Osteoblast (primary cell): ENCODE measurements at places on chromosomes 11 and 22. TPM values are rescaled to one million over a fixed set of nuclear protein-coding genes. Genes with fewer than 3 reads are reported as not detected.

DNA sequence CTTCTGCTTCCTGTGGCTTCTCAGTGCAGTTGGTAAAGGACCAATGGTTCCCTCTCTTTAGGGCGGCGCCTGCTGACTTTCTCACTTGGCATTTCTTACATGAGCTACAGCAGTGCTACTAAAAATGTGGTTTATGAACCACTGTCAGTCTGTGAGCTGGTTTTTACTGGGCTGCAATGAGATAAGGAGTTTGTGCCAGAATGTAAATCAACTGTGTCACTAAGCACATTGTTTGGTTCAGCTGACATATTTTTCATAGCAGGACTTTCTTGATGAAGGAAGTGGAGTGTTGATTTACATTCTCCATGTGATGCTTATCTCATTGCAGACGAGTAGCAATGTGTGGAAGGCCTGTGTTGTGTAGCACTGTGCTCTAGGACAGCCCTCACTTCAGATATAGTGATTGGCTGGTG lies 463.3 kb downstream of the SOX6 start:
- peaks cover 48% of the 10 kb centered on the region for H3K4me1 ChIP-seq
- H3K27me3 ChIP-seq: no peaks in the 10 kb centered on the region
- H3K36me3 ChIP-seq: no peaks in the 10 kb centered on the region
- no peak for DNase-seq
- H3K4me3 ChIP-seq: no peak overlapping the region

- peaks cover 36% of the 10 kb centered on the region for H3K4me1 ChIP-seq
- no peaks in the 10 kb centered on the region for H3K27me3 ChIP-seq
- H3K36me3 ChIP-seq: no peaks in the 10 kb centered on the region
- H3K4me3 ChIP-seq: no peak overlapping the region
These were observed 682.1 kb downstream of the KCNA4 start for GRCh38 chr11:29334776-29335130.

DNA sequence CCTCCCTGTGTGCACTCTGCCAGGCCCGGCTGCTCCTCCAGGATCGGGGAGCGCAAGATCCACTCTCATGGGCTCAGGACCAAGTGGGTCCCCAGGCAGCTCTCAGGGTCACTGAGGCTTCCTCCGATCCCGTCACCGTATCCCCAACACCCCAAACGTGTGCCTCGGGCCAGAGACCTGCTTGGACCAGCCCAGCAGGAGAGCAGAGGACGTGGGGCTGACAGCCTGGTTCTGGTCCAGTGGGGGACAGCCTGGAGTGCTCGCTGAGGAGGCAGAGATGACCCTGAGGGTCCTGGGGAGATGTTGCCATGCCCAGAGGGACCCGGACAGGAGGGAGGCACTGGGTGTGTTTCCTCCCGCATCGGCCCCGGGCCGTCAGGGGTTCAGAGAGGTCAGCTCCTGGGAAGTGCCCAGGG lies 1402.6 kb downstream of the BRD1 start:
- H3K36me3 ChIP-seq: no peaks in the 10 kb centered on the region
- no peak overlapping the region for H3K27ac ChIP-seq
- peaks cover 4% of the 10 kb centered on the region for H3K4me1 ChIP-seq
- peak; percentile 53 for DNase-seq
- no peak overlapping the region for H3K4me3 ChIP-seq

GRCh38 chr11:134624166-134624920 lies 212.3 kb upstream of the B3GAT1 start:
- no peak for DNase-seq
- no peak overlapping the region for H3K4me3 ChIP-seq
- no peak overlapping the region for H3K27ac ChIP-seq
- H3K36me3 ChIP-seq: no peaks in the 10 kb centered on the region

DNA sequence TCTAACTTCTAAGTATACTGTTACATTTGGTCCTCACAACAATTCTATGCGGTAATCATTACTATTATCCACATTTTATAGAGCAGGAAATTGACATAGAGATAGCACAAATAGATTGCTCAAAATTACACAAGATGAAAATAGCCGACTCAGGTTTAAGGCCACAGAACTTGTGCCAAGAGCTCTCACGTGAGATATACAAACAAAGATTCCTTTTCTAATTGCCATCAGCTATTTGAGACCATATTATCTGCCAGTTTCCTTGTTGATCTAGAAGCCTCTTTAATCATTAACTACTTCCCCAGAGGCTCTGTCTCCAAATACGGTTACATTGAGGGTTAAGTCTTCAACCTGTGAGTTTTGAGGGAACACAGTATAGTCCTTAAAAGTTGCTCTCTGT lies 61.0 kb upstream of the GLYATL1B start:
- no peak overlapping the region for H3K4me3 ChIP-seq
- H3K4me1 ChIP-seq: no peaks in the 10 kb centered on the region
- no peak overlapping the region for H3K27ac ChIP-seq
- H3K27me3 ChIP-seq: no peaks in the 10 kb centered on the region
- no peak for DNase-seq

DNA sequence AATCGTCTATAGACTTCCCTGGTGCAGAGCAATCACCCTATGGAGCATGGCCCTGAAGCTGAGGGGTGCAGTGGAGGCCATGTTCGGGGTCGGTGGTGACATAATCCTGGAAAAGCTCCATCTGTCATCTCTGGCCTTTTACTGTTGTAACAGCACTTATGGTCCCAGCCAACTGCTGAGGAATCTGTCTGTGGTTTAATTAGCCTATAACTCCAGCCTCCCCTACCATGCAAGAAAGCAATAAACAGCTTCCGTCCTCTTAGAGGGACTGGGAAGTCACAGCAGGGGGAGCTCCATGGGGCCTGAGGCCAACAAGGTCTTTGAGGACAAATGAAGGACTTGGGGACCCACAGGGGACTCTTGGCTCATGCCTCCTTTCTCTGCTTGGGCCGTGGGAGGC lies 159.1 kb upstream of the NECTIN1 start:
- no peaks in the 10 kb centered on the region for H3K36me3 ChIP-seq
- no peak for DNase-seq
- H3K27ac ChIP-seq: no peak overlapping the region
- H3K4me3 ChIP-seq: no peak overlapping the region
- no peaks in the 10 kb centered on the region for H3K27me3 ChIP-seq

GRCh38 chr22:44326491-44326885 lies 13.7 kb upstream of the SHISAL1 start:
- H3K36me3 ChIP-seq: no peaks in the 10 kb centered on the region
- H3K27ac ChIP-seq: peak overlapping the region; percentile 97

GRCh38 chr11:17765356-17766072 lies 30.9 kb downstream of the KCNC1 start:
- no peak overlapping the region for H3K4me3 ChIP-seq
- no peaks in the 10 kb centered on the region for H3K4me1 ChIP-seq
- peak; percentile 61 for DNase-seq
- H3K36me3 ChIP-seq: no peaks in the 10 kb centered on the region
- H3K27me3 ChIP-seq: peaks cover 8% of the 10 kb centered on the region

DNA sequence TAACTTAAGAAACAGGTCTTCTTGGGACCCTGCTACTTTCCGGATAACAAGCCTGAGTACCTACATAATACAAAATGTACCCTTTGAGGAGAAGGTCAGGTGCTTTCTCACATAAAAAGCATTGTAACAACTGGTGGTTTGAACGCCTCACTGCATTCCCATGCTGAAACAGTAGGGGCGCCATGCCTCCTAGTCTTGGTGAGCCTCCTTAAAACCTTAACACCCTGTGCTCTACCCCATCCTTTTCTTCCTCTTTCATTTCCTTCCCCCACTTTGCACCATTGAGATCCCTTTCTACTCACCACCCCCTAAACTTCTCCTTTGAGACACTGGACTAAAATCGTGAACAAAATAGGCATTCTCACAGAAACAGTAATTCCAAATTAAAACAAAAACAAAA lies 729.3 kb downstream of the NTM start:
- H3K27ac ChIP-seq: no peak overlapping the region
- no peak overlapping the region for H3K4me3 ChIP-seq
- DNase-seq: no peak

- H3K4me1 ChIP-seq: peaks cover 54% of the 10 kb centered on the region
- H3K36me3 ChIP-seq: peaks cover 50% of the 10 kb centered on the region
- no peaks in the 10 kb centered on the region for H3K27me3 ChIP-seq
- H3K27ac ChIP-seq: no peak overlapping the region
- no peak overlapping the region for H3K4me3 ChIP-seq
- DNase-seq: no peak
These were observed 32.2 kb upstream of the APOA1 start for GRCh38 chr11:116869610-116870009.

DNA sequence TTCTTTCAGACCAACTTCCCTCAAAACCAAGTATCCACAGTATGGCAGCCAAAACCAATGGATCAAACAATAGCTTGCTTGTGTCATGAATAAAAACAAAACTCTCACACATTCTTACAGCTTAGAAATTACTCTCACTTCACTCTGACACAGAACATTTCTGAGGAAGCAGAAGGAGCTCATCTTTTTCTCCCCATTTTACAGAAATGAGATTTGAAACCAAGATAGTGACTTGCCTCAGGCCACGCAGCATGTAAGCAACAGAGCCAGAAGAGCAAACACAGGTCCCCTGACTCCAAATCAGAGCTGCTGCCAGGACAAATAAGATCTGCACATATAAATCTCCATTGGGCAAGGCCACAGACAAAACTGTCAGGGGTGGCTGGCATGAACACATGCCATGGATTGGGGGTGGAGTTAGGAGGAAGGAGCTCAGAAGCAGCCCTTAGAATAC lies 64.8 kb downstream of the RAB30 start:
- peaks cover 20% of the 10 kb centered on the region for H3K4me1 ChIP-seq
- no peak overlapping the region for H3K4me3 ChIP-seq
- H3K36me3 ChIP-seq: no peaks in the 10 kb centered on the region
- H3K27me3 ChIP-seq: no peaks in the 10 kb centered on the region
- peak; percentile 56 for DNase-seq

DNA sequence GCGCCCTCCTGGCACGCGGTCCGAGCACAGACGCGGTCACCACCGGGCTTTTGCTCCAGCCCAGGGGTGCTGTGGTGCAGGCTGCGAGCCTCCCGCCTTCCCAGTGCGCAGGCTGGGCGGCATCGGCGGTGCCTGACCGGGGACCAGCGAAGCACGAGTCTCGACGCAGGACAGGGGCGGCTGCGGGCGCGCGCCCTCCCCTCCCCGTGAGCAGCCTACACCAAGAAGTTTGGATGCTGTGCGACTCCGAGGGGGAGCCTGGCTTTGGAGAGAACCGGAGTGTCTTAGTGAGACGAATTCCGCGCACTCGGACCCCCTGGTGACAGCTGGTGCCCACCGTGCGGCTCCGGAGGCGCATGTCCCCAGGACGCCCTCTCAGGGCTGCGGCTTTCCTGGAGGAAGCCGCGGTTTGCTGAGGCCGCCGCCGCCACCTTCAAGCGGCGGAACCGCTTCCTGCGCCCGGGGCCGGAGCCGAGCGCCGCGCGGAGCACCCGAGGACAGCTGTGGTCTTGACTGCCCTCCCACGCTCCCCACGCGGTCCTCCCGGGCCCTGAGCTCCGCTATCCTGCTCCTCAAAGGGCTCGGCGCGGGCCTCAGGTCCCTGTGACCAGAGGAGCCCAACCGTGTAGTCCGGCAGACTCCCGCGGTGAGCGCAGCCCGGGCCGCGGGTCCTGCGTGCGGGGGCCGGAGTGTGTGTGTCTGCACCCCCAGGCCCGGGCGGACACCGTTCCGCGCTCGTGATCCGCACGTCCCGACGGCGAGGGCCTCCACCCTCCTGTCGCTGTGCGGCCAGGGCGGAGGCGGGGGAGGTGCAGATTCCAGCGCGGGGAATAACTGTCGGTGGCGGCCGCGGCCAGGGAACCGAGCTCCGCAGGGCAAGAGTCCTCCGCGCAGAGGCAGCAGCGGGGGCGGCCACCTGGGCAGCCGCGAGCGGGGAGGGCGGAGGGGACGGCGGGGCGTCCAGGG lies 1.7 kb downstream of the FGF3 start:
- peak; percentile 91 for DNase-seq
- no peaks in the 10 kb centered on the region for H3K4me1 ChIP-seq
- no peak overlapping the region for H3K4me3 ChIP-seq
- no peaks in the 10 kb centered on the region for H3K36me3 ChIP-seq
- no peak overlapping the region for H3K27ac ChIP-seq
- peaks cover 63% of the 10 kb centered on the region for H3K27me3 ChIP-seq

DNA sequence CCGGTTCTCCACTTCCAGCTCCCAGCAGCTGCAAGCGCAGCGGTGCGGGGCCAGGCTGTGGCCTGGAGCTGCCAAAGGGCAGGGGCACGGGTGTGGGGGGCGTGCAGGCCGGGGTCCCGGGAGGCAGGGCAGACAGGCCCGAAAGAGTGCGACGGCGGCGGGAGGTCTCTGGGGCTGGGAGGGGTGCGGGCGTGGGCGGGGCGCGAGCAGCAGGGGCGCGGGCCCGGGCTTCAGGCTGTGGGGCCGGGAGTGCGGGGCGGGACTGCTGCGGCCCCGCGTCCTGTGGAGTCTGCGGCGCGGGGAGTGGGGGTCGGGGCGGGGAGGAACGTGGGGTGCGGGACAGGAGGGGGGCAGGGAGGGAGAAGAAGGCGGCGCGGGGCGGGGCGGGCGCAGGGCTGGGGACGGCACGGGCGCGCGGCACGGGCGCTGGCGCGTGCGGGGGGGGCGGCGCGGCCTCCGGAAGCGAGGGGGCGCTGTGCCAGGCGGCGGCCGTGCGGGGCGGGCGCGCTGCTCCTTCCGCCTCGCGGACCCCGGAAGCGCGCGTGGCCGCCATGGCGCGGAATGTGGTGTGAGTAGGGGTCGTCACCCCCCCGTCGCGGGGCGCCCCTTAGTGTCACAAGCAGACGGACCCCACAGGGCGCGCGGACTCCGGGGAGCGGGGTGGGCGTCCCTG lies at the start of gene MRPL23:
MRPL23 (plus strand) TSS at position 521 of the 673 bp plus-strand sequence; CDS start at position 552, 31 bp downstream.
- no peak for DNase-seq
- H3K4me3 ChIP-seq: no peak within 1 kb of the TSS
- peaks cover 10% of the 10 kb centered on the region for H3K4me1 ChIP-seq
- no peaks in the 10 kb centered on the region for H3K27me3 ChIP-seq

DNA sequence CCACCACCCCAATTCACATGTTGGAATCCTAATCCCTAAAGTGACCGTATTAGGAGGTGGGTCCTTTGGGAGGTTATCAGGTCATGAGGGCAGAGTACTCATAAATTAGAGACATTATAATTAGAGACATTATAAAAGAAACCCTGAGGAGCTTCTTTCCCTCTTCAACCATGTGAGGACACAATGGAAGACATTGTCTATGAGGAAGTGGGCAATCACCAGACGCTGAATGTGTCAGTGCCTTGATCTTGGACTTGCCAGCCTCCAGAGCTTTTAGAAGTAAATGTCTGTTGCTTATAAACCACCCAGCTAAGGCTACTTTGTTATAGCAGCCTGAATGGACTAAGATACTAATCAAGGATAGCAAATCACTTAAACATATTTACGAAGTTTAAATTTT lies 14.8 kb downstream of the GAB2 start:
- H3K4me1 ChIP-seq: no peaks in the 10 kb centered on the region
- H3K4me3 ChIP-seq: no peak overlapping the region
- H3K27me3 ChIP-seq: no peaks in the 10 kb centered on the region
- H3K36me3 ChIP-seq: no peaks in the 10 kb centered on the region
- H3K27ac ChIP-seq: no peak overlapping the region

The KCNK7 gene
- total RNA-seq: 0.29 TPM in 1 of 2 replicates, not detected in the other

The PACSIN3 gene
- 11.2 and 12.7 TPM in 2 replicates for total RNA-seq

The SCGB1A1 gene
- total RNA-seq: not detected in 2 replicates

The EFCAB6 gene
- total RNA-seq: 1.8 and 2.9 TPM in 2 replicates

The PRR33 gene
- not detected in 2 replicates for total RNA-seq
